ENCODE measurements at places on chromosomes 1 and 21.

- no peak for DNase-seq
Measured at GRCh38 chr1:227891223-227891954, 56.3 kb downstream of the WNT9A start.

- DNase-seq, result peak; percentile 58
Measured at GRCh38 chr1:54310439-54311328, 95.5 kb downstream of the SSBP3 start.

- peak; percentile 30 for DNase-seq
Measured at GRCh38 chr1:244964112-244964971, 100.0 kb upstream of the HNRNPU start.

DNA sequence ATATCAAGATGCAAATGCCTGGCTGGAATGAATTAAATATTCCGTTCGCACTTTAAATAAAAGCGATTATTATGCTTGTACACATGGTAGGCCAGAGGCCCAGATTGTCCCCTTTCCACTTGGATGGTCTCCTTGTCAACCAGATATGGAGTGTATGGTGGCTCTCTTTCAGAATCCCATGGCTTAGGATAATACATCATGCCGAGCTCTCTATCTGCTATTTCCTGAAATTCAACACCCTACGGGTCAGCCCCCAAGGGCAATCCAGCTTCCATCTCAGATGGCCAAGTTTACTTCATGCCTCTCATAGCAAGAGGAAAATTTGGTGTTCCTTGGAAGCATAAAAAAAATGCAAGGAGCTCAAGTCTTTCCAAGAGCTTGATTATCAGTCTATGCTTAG, 25.4 kb upstream of the FMO1 start:
- no peak for DNase-seq

DNA sequence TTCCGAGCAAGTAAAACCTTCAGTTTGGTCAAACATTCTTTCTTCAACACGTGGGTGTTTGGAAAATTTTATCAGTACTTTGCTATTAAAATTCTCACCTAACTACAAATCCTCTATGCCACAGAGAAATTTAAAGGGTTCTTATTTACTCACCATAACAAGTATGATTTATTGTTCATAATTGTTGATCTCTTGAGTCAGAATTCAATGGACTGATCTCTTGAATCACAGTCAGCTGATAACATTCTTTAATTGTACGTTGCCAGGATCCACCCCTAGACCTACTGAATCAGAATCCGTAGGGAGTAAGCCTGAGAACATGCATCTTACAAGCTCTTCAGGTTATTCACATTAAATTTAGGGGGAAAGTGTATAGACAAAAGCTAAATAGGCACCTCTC, 51.2 kb downstream of the DIPK1A start:
- DNase-seq, result no peak

- DNase-seq, result no peak
Measured at GRCh38 chr1:7656557-7657215, 114.4 kb upstream of the VAMP3 start.

DNA sequence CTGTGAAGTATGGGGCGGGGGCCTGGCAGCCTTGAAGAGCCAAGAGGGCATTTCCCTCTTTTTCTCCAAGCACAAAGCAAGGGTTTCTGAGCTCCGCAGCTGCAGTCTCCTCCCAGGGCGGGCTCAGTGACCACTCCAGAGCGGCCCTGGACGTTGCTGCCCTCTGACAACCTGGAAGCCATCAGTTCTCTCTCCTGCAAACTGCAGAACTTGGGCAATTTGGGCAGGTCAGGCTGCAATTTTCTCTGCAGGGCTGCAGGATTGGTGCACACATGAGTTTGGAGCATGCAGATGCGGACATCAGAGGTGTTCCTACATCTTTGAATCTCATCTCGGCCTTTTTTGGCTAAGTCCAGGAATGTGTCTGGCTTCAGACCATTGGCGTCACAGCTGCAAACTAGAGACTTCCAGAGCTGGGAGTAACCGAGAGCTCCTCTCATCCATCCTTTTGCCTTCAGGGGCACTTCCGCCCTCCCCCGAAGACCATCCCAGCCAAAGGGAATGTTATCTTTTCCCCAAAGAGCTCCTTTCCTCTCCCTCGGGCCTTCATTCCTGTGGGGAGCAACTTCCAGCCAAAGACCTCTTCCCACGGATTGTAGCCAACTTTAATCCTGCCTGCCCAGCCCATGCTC, 139.6 kb upstream of the WNT4 start:
- no peak for DNase-seq

DNA sequence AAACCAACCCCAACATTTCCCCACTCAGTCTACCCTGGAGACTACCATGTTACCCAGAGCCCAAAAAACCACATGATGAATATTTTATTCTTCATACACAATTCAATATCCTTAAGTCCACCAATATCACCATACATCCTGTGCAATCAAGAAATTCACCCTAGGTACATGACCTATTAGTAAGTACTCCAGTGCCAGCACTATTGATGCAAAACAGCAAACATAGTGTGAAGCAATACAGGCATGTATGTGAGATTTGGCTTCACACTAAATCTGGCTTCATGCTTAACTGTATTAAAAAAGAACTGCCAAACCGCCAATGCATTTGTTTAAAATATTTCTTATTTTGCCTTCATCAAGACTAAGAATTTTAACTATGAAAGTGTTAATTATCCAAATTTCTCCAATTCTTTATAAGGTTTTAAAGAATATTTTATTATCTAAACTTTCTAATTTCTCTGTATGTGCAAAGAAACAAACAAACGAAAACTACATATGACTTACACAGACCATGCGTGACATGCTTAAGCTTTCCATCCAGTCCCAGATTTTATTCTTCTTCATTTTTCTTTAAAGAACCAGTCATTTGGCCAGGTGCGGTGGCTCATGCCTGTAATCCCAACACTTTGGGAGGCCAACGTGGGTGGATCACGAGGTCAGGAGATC, 22.4 kb upstream of the TMEM125 start:
- no peak for DNase-seq

DNA sequence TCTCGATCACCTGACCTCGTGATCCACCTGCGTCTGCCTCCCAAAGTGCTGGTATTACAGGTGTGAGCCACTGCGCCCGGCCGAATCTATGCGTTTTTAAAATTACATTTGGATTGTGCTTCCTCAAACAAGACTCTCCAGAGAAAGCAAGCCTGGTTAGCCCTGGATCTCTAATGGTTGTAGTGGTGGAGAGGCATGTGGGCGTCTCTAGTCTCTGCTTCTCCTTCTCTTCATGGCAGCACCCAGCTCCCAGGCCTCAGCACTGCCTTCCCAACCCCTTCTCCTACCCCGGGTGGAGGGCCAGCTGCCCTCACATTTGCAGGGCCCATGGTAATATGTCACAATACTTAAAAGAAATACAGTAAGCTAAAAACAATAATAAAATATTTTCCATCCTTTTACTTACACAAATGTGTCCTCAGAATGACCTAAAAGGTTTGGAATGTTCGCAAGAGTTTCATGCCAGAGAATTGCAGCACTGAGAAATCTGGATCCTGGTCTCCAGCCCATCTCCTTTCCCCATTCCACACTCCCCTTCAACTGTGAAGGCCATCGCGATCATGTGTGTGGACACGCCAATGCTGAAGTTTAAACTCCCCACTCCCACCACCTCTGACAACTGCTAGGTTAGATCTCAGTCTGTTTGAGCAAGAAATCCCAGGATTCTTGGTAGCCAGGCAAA, 7.0 kb downstream of the OR14I1 start:
- no peak for DNase-seq

- no peak for DNase-seq
Measured at GRCh38 chr21:40208948-40209345, 341.7 kb downstream of the PCP4 start.

DNA sequence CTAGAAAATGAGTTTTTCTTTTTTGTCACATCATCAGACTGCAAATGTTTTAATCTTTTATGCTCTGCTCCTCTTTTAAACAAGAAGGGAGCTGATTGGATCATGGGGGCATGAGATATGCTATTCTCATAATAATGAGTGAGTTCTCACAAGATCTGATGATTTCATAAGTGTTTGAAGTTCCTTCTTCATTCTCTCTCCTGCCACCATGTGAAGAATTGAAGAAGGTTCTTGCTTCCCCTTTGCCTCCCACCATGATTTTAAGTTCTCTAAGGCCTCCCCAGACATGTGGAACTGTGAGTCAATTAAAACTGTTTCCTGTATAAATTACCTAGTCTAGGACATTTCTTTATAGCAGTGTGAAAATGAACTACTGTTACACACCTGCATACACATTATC, 218.2 kb downstream of the NRIP1 start:
- no peak for DNase-seq

GRCh38 chr1:27575840-27576331, 28.1 kb downstream of the AHDC1 start:
- DNase-seq, result no peak
